ENCODE measurements at places on chromosomes 16 and 17. TPM values are rescaled to one million over a fixed set of nuclear protein-coding genes. Genes with fewer than 3 reads are reported as not detected.

DNA sequence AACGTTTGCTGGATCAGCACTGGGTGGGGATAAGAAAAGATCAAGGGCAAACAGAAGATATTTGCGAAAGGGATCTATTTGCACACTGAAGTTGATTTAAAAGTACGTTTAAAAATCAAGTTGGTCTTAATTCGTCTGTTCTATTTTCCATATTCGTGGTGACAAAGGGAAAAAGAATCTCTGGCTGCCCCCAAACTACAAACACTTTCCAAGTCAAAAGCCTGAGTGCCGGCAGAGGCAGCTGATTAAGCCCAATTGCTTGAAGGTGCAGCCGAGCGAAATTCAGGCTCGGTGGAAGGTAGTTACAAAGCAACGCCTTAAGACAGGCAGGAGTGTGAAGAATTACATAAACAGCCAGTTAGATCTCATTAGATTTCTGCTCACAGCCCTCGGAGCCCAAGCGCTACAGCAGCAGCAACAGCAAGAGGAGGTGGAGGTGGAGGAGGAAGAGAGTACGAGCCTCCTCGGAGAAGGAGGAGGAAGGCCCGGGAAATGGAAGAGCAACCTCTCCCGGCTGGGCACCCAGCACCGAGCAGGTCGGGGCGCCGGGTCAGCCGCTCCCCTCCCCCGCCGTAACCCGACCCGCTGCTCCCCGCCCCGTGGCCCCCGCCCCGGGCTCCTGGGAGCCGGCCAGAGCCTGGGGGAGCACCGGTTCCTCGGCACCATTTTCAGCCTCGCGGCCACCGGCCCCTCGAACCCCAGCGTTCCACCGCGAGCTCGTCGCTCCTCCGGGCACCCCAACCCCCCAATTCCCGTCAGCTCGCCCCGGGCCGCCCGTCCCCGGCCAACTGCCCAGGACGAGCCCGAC, 890 bp downstream of the TOB1 start:
- DNase-seq = peak; percentile 32

GRCh38 chr16:81324808-81325207, 10.0 kb downstream of the GAN start:
- DNase-seq = no peak

- DNase-seq = no peak
These were observed 3.3 kb upstream of the NACA2 start for GRCh38 chr17:61594294-61594825.

- DNase-seq = no peak
These were observed 49.4 kb downstream of the VAC14 start for GRCh38 chr16:70751593-70751992.

GRCh38 chr16:50282010-50282538, 15.7 kb downstream of the ADCY7 start:
- DNase-seq = no peak

- DNase-seq = no peak
These were observed 279.4 kb upstream of the ELAC2 start for GRCh38 chr17:13297183-13297582.

DNA sequence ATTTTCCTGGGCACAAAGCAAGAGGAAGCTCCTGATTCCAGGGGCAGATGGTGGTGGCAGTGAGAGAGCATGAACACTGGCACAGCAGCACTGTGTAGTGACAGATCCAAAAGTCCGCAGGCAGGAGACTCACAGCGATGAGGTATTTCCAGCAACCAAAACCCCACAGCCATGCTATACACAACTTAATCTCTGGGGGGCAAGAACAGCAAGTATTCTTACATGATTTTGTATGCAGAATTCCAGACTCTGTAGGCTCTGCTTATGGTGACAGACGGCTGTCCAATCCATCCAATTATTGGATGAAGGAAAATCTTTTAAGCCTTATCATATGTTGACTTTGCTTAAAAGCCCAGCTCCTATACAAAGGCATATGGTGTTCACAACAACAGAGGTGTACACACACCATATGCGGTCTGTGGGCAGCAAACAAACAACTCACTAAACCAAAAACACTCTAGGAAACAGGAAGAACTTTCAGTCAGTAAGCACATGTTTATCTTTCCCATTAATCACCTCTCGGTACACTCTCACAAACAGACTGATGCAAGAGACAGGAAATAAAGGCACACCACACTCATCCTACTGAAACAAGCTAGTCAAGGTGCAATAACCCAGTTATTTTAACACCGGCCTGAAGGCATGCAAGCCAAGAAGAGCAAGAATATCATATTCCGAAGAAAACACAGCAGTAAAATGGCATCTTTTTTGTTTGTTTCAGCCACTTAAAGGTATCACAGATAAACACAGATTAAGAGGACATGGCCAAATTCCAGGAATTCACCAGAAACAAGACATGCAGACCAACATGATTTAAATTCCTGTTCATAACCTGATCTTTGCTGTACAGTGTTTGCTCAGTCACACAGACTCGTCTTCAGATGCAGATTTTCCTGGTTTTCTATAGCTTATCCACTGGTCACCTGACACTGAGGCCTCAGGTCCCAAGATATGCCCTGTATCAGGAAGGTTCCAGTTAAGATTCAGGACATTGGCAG, 47.8 kb downstream of the ERN1 start:
- peak; percentile 63 for DNase-seq

- no peak for DNase-seq
These were observed 50.5 kb downstream of the YPEL2 start for GRCh38 chr17:59381716-59382570.

DNA sequence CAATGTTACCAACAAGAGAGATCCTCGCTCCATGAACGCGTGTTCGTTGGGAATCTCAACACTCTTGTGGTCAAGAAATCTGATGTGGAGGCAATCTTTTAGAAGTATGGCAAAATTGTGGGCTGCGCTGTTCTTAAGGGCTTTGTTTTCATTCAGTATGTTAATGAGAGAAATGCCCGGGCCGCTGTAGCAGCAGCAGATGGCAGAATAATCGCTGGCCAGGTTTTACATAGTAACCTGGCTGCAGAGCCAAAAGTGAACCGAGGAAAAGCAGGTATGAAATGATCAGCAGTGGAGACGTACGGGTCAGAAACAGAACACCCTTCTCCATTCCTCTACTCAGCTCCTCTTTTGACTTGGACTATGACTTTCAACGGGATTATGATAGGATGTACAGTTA, 13.3 kb downstream of the SOCS1 start:
- DNase-seq = no peak

DNA sequence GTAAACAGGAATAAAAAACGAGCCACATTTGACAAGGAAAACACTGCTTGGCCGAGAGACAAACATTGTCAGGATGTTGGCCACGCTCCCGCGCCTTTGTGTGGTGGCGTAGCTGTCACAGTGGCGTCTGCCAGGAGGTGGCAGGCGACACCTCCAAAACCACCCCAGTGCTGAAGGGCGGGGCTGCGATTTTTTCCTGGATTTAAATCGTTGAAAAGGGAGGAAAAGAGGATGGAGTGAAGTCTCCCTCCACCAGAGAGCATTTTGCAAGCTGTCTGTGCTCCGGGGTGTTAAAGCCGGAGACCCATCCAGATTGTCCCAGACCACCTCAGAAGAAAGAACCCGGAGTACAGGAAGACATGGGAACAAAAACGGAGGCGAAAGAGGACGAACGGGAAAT, 12.7 kb downstream of the MRM3 start:
- peak; percentile 6 for DNase-seq

DNA sequence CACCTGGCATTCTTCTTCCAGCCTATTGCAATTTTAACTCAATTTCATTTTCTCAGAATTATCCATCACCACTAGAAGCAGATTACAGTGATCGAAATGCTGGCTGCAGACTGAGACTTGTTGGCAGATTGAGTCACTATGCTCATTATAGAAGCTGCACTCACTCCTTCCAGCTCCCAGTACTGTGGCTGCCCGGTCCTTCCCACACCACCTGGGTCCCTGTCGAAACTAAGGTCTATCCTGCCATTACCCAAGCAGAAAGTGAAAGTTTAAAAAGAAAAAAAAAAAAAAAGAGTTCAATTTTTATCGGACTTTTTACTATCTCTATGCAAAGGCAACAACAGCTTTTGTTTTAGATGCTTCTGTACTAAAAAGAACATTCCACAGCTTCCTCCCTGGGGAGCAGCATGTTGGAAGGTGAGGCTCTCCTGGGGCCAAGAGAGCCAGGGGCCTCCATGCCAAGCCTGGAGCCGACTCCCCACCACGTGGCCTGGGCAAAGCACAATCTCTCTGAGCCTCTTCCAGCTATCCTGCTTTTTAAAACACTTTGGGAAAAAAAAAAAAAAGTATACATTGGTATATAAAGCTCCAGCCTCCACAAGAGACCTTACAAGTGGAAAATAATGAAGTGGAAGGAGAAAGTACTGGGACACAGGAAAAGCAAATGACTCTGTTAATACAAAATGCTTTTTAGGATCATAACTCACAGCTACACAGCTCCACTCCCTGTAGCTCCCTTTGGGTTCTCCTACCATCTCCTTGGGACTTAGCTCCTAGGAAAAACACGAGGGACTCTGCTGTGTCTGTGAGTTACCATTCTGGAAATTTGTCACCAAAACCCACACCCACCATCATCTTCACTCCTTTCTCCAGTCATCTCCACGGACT, 77.8 kb downstream of the USP31 start:
- DNase-seq = no peak

GRCh38 chr17:79065105-79065670, 9.4 kb upstream of the ENGASE start:
- no peak for DNase-seq

DNA sequence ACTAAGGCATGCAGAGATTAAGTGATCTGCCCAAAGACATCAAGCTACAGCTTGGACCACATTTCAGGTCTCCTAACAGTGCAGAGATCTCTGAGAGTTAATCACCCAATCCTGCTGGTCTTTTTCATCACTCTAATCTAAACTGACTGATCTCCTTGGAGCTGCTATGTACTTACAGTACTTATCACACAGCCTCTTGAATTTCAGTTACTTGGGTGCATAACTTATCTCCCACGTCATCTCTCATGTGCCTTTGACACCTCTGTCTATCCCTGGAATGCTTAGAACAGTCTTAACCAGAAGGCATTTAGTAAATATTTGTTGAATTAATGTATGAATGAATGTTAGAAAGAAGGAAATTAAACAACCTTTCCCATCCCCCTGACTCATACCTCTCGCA, 139.0 kb downstream of the SNX11 start:
- DNase-seq = no peak

- no peak for DNase-seq
These were observed 7.3 kb upstream of the MC1R start for GRCh38 chr16:89911375-89911774.

- peak; percentile 70 for DNase-seq
These were observed 824 bp upstream of the MPP2 start for GRCh38 chr17:43907998-43908721.

DNA sequence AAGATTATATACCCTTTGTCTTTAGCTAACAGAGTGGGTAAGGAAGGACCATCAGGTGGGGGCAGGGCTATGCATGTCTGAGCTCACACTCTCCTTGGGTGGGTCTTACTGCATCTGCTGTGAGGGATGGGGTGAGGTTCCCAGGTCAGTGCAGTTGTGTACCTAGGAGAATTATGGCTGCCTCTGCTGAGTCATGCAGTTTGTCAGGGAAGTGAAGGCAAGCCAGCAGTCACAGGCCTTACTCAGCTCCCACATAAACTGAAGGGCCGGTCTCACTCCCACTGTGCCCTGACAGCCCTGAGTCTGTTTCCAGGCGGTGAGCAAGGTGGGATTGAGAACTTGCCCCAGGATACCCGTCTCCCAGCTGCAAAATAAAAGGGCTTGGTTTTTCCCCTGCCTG, 328.6 kb downstream of the MAP2K6 start:
- no peak for DNase-seq

DNA sequence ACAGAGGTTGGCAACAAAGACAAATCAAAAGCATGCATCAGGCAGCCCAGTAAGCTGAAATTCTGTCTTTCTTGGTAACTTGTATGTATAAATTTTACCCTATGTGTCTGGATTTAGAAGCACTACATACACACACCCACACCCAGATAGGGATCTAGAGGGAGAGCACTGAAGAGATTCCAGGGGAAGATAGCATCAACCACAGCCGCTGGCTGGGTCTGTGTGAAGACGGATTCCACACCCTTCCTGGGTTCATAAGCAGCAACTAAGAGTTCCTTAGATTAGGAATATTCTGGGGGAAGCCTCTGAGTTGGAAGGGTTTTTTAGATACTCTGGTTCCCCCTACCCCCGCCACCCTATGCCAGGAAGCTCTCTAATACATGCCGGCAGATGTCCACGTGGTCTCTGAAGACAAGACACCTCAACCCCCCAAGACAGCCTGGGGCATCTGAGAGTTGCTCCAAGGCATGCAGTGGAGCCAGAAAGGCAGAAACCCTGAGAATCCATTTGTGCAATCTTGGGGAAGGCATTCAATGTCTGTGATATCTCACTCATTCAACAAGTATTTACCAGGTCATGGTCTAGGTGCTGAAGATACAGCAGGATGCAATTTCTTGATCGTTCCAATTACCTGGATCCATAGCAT, 86.4 kb downstream of the NOG start:
- DNase-seq = no peak

- no peak for DNase-seq
These were observed 135.5 kb upstream of the WSB1 start for GRCh38 chr17:27158382-27158781.

DNA sequence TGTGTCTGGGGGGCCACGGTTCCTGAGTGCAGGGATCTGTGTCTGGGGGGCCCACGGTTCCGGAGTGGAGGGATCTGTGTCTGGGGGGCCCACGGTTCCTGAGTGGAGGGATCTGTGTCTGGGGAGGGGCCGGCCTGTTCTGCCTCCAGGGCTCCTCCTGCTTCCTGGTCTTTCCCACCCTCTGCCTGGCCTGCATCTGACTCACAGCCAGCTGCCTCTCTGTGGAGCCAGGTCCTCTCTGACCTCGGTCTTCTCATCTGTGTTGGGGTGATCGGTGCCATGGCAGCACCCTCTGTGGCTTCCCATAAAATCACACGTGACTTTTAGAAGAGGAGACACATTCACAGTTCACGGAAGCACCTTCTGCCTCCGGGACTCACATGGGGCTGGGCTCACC, 50.3 kb downstream of the ZFPM1 start:
- no peak for DNase-seq

GCGR gene
- total RNA-seq = not detected

KREMEN2 gene
- total RNA-seq = under 0.01 TPM

FBXW10B gene
- not detected for total RNA-seq

CSHL1 gene
- total RNA-seq = not detected

PMFBP1 gene
- 1.6 TPM for total RNA-seq

ECI1 gene
- total RNA-seq = 53.9 TPM

MYH4 gene
- not detected for total RNA-seq

CARHSP1 gene
- 63.6 TPM for total RNA-seq

SULT1A3 gene
- 12.1 TPM for total RNA-seq

All from hematopoietic multipotent progenitor cell (in vitro differentiated cells).